ENCODE measurements at places on chromosomes 6 and 20.

DNA sequence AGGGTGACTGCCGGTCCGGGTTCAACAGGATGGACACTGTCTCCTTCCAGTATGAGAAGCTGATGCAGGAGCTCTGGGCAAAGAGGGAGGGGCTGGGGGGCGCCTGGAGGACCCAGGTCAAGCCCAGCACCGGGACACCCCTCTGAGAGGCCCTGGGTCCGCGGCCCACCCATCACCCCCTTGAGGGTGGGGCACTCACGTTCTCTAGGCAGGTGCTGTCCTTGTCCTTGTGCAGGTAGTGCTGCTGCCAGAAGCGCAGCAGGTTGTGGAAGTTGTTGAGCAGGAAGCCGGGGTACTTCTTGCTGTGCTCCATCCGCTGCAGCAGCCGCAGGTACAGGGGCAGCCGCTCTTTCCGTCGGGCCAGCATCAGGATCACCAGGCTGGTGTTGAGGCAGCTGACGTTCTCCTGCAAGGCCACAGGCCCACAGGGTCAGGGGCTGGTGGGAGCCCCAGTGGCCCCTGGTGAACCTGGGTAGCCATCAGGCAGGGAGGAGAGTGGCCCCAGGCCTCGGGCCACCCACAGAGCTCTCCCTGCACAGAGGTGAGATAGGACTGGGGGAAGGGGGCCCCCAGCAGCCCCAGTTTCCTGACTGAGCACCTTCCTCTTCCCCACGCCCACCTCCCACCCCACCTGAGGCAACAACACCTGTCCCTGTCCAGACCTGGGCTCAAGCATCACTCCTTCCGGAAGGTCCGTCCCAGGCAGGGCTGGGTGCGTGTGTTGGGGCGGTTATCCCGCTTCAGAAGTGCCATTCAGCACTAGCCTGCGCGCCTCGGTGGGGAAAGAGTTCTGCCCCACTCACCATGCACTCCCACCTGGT, 47.8 kb downstream of the MYH7B start:
- DNase-seq: no peak

DNA sequence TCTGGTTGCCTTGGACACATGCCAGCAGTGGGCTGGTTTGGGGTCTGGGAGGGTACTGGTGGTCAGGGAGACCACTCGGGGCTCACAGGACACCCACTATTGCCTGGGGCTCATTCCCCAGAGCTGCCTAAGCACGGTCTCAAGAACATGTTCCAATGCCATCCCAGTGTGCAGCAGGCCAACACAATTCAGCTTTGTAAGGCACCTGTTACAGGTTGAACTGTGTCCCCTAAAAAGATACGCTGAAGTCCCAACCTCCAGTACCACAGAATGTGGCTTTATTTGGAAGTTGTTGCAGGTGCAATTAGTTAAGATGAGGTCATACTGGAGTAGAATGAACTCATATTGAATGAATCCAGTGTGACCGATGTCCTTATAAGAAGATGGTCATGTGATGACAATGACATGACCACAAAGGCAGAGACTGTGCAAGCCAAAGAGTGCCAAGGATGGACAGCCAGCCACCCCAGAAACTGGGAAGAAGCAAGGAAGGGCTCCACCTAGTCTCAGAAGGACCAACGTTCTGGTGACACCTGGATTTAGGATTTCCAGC, 13.5 kb upstream of the MAS1 start:
- peak; percentile 21 for DNase-seq

DNA sequence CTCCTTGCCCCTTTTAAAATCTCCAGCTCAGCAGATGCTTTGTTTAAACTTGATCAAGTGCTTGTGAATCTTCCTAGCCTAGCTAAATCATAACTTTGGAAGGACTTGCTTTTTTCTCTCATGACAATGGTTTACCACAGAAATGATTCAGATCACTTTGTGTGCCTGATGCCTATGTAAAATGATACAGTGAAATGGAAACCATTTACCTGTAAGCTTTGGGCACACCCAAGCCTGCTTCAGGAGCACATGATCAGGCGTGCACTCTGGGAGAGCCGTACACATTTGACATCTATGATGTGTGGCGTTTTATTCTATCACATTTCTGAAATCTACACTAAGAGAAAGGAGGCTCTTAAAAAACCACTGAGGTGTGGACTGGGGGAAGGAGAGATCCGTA, 41.1 kb downstream of the PTPN1 start:
- DNase-seq: no peak

DNA sequence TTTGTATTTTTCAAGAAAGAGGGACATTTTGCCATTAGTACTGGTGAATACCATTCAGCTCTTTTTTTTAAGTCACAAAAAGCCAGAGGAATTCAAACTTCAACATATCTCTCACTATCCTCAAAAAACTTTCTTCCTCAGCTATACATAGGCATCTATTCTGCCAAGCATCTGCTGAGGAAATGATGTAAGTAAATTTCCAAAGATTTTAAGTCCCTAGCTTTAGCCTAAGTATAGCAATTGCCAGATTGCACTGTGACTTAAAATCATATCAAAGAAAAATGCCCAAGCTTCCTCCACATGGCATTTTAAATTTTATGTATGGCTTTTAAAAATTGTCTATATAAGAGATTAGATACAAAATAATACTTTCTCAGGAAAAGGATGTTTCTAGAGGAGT, 237.4 kb downstream of the EYS start:
- no peak for DNase-seq

GRCh38 chr6:34912715-34913464, 23.8 kb downstream of the ANKS1A start:
- DNase-seq: no peak

Measured in right atrium auricular region (tissue), 2 donors.